Stimulated activated CD4-positive, alpha-beta T cell treated with anti-CD3 and anti-CD28 coated beads, Interleukin-1b, Interleukin-23, amount 100 ng/mL, for 1 hour (primary cell): ENCODE measurements at places on chromosomes 4 and X.

GRCh38 chr4:88381123-88381522 is 2.5 kb downstream of the HERC6 start:
- DNase-seq: no peak

- no peak for DNase-seq
Observed at GRCh38 chr4:175873707-175874106, 61.6 kb upstream of the GPM6A start.

- DNase-seq: no peak
Observed at GRCh38 chr4:105550641-105551040, 1.8 kb upstream of the ARHGEF38 start.

DNA sequence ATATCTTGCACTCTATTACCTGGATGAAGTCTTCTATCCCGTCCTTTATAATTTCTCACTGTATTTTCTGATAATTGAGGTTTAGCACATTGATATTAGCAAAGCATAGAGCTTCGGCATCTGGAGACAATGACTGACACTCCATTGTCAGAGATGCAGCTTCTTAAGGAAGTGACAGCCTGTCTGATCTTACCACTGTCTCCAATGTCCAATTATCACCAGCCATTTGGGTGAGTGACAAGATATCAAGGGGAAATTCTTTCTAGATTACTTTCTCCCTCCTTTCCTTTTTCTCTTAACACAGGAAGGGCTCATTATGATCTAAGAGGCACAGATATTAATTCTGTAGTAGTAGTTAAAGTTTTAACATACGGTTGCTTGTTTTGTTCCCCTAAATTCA is 86.4 kb downstream of the LDB2 start:
- DNase-seq: no peak

DNA sequence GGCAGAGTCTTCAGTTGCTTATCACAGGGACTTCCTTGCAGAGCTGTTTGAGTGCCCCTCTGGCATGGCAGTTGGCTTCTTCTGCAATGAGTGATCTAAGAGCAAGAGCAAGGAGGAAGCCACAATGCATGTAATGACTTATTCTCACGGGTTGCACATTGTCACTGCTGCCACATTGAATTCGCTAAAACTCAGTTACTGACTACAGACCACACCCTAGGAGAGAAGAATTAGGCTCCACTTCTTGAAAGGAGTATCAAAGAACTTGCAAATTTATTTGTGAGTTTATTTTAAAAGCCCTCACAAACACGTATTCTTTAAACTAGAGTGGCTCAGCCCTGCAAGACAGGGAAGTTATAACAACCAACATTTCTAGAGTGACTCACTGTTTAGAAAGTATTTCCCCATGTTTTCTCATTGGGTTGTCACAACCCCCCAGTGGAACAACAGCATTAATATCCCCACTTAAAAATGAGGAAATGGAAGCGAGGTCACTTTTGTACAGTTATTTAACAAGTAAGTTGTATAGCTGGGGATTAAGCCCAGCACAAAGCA is 32.4 kb upstream of the RBPJ start:
- DNase-seq: no peak

GRCh38 chr4:5700459-5700858 is 7.9 kb downstream of the EVC2 start:
- no peak for DNase-seq

DNA sequence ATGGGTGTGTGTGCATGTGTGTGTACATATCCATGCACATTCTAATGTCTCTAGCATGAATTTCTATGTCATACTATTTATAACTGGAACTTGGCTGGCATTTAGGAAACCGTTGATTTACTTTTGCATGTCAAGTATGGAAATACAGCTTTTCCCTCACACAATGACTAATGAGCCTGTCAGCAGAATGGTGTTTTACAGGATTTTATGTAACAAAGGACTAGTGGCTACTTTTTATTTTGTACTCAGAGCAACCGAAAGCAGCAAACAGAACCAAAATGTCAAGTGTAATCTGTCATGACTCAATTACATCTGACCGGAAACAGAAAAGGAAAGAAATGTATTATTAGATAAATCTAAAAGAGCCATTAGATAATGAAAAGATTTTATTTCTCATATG is 1911.5 kb upstream of the AGA start:
- no peak for DNase-seq

DNA sequence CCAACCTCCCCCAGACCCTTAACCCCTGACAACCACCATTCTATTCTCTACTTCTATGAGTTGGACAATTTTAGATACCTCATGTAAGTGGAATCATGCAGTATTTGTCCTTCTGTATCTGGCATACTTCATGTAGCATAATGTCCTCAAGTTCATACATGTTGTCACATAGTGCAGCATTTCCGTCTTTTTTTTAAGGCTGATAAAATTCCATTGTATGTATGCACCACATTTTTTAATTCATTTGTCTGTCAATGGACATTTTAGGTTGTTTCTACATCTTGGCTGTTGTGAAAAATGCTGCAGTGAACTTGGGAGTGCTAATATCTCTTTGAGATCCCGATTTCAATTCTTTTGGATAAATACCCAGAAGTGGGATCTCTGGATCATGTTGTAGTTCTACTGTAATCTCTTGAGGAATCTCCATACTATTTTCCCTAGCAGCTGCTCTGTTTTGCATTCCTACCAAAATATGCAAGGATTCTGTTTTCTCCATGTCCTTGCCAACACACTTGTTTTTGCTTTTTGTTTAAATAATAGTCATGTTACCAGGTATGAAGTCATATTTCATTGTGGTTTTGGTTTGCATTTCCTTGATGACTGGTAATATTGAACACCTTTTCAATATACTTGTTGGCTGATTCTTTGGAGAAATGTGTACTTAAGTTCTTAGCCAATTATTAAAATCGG is 48.8 kb upstream of the ADAD1 start:
- DNase-seq: no peak

DNA sequence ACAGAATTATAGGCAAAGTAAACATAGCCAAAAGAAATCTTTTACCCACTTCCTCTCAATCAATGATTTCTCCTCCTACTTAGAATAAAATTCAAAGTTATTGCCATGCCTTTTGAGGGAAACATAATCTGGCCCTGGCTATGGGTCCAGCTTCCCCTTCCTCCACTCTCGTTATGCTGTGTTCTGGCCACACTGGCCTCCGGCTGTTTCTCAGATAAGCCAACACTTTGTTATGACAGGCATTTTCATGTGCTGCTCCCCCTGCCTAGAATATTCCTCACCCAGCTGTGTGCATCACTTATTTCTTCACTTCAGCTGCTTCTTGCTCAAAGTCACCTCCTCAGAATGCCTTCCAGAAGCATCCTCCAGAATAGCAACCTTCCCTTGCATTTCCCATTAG is 386.6 kb upstream of the AADAT start:
- DNase-seq: no peak

DNA sequence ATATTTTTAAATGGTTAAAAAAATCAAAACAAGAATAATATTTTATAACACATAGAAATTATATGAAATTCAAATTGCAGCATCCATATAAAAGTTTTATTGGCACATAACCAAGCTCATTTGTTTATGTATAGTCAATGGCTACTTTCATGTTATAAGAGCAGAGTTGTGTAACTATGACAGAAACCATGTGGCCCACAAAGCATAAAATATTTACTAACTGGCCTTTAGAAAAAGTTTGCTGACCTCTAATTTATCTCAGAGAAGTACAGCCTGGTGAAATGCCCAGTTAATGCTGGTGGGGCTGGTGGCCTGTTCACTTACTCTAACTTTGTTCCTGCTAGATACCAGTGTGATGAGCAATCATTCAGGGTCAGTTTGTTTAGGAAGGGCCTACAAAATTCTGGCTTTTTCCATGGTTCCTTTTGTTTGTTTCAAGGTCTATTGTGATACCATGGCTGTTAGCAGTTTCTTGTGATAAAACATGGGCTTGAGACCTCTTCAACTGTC is 104.6 kb downstream of the PPP1R2C start:
- DNase-seq: no peak

DNA sequence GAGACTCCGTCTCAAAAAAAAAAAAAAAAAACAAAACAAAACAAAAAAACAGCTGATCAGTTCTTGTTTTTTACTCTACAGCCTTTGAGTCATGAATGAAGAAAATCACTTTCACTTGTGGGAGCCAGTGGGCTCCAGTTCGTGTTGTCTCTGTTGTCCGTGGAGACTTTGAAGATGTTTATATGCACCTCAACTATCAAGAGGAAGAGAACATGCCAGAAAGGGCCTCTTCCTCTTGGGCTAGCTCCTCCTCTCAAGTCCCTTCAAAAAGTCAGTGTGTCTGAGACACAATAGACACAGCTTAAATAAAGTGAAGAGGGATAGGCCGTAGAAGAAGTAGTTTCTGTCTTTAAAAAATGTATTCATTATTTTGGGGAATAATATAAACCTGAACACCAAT is 182.7 kb downstream of the KDR start:
- DNase-seq: no peak

- DNase-seq: no peak
Observed at GRCh38 chr4:156118507-156119220, 165.0 kb upstream of the CTSO start.

GRCh38 chr4:7381221-7381889 is 53.4 kb downstream of the PSAPL1 start:
- no peak for DNase-seq

- no peak for DNase-seq
Observed at GRCh38 chr4:184309241-184310170, 91.8 kb upstream of the ENPP6 start.

DNA sequence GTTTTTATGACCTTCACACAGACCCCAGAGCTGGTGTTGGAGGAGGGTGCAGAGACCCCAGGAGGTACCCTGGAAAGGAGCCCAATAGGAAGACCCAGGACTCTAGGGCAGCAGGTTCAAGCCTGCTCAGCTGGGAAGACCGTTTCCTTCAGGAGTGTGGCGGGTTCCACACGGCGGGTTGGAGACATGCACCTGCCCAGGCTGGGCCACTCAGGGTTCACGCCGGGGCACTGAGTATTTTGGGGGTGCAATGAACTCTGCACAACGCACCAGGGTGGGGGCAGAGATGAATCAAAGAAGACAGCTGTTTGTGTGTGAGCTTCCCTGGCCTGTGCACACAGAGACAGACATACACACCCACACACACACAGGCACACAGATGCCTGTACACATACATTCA is 52.5 kb upstream of the PPP2R3B start:
- no peak for DNase-seq

DNA sequence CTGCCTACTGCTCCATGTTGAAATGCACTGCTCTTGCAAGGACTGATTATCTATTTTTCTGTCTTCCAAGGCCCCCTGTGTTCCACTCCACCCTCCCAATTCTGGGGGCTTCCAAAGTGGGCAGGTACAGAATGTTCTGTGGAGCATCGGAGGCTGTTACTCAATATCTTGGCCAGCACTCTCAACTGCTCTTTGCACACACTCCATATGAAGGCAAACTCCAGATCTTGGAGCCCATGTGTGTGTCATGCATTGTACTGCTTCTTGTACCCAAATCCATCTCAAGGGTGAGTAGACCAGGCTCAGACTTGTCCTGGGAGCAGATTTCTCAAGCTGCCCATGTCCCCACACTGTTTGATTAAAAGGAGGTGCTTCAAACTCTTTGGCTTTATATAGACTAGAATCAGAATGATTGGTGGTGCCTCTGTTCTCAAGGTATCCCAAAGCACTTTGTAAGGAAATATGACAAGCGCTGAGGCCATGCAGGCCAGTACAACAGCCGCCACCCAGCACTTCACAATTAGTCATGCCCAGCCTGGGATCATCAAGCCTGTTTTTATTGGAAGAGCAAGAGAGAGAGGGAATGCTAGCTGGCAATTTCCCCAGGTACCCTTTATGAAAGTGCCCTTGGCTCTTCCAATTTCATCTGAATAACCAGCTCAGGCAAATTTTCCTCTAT is 44.3 kb downstream of the AR start:
- DNase-seq: no peak

DNA sequence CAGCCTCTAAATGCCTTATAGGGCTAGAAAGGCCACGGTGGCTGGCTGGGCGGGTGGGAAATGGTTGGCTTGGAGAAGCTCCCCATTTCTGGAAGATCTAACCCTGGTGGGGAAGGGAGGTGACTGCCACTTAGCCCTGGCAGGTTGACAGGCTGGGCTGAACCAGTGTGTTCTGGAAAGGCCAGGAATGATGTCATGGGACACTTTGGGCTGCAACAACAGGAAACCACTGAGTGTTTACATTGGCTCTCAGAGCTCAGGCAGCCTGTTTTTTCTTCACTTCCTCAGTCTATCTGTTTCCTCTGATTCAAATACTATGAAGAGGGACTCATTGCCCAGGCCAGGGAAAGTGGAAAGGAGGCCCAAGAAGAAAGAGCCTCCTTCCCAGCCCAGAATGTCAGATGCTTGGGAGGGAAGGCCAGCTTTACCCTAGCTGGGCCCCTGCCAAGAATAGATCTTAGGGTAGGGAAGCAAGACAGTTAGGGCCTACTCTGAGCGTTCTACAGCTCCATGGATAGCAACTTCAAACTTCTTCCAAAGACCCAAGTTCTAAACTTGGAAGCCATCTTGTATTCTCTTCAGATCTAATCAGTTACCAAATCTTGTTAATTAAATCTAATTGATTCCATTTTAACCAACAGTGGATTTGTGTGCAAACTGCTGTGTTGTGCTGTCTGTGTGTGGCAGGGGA is 65.8 kb upstream of the MSN start:
- no peak for DNase-seq

- no peak for DNase-seq
Observed at GRCh38 chr4:6546681-6547447, 28.1 kb upstream of the MAN2B2 start.

- no peak for DNase-seq
Observed at GRCh38 chr4:151359576-151359975, 34.2 kb upstream of the SH3D19 start.

DNA sequence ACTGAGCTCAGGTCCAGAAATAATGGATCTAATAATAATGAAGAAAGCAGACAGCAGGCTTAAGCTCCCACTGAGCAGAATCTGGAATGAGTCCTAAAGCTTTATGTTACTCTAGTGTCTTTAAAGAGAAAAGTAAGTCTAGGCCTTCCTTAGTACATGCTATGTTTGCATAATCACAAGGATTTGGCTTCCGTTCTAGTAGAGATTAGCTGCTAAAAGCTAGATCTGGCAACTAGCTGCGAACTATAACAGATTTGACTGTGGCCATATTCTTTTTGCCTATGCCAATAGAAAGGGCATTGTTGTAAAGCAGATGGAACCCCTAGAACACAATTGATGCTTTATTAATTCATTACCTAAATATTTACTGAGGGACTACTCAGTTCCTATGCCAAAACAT is 19.0 kb downstream of the COX7B2 start:
- DNase-seq: no peak

DNA sequence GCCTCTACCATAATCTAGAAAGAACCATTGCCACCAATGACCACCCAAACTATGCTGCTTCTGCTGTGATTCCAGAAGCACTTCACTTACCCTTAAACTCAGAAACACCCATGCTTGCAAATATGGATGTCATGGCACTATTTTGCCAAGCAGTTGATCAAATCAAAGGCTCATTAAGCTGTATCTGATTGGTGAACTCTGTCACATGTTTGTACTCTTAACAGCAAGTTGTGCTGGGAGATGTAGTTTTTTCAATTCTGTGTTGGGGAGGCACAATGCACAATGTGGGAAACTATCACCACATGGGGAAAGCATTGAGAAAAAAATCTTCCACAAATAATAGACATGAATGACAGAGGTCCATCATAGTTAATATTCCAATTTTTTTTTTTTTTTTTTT is 19.2 kb upstream of the SPCS3 start:
- no peak for DNase-seq
